ENCODE measurements at places on chromosomes 3 and 15.

DNA sequence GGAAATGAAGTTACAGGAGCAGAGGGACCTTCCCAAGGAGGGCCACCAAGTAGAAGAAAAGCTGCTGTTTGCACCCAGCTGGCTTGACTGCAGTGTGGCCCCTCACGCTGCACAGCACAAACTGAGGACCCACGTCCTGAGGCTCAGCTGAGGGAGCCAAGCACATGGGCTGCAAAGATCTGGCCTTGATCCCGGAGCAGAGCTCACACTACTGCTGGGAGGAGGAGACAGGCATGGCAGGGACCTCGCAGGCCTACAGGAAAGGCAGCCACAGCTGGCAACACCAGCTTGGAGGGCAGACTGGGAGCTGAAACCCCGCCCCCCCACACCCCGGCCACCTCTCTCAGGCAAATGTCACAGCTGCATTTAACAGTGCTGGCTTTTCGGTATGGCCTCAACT, 39.7 kb downstream of the KLHL25 start:
- DNase-seq: no peak

DNA sequence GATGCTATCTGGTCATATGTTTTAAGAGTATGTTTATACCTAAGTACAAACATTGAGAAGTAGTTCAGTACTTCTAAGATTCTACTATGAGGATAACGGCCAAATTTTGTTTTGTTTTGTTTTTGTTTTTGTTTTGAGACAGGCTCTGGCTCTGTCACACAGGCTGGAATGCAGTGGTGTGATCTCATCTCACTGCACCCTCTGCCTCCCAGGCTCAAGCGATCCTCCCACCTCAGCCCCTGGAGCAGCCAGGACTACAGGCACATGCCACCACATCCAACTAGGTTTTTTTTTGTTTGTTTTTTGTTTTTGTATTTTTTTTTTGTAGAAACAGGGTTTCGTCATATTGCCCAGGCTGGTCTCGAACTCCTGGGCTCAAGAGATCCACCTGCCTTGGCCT, 47.5 kb upstream of the RPS17 start:
- no peak for DNase-seq

DNA sequence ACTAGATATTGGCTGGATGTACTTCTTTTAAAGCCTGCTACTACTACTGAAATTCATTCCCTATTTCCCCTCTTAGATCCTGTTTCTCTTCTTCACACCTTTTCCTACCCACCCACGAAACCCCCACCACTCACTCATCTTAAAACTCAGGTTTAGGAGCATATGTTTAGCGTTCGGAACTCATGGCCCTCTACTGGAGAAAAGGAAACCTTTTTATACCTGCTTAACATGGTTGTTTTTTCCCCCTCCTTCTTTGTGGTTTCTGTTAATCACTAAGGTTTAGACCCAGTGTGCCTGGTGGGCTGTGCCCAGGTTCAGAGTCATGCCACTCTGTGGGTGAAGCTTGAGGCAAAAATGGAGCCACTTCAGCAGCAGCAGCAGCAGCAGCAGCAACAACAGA, 2.6 kb downstream of the ARID3B start:
- DNase-seq: no peak

GRCh38 chr15:68933001-68933400, 2.7 kb downstream of the SPESP1 start:
- DNase-seq: no peak

- DNase-seq: no peak
Observed at GRCh38 chr15:98658831-98659699, 10.7 kb downstream of the IGF1R start.

Data from WTC11 (cell line).